Fibroblast of skin of left quadriceps (primary cell): ENCODE measurements at places on chromosomes 12 and 14.
A peak's percentile ranks its signal among the peaks of the same experiment; 100 is the strongest.

DNA sequence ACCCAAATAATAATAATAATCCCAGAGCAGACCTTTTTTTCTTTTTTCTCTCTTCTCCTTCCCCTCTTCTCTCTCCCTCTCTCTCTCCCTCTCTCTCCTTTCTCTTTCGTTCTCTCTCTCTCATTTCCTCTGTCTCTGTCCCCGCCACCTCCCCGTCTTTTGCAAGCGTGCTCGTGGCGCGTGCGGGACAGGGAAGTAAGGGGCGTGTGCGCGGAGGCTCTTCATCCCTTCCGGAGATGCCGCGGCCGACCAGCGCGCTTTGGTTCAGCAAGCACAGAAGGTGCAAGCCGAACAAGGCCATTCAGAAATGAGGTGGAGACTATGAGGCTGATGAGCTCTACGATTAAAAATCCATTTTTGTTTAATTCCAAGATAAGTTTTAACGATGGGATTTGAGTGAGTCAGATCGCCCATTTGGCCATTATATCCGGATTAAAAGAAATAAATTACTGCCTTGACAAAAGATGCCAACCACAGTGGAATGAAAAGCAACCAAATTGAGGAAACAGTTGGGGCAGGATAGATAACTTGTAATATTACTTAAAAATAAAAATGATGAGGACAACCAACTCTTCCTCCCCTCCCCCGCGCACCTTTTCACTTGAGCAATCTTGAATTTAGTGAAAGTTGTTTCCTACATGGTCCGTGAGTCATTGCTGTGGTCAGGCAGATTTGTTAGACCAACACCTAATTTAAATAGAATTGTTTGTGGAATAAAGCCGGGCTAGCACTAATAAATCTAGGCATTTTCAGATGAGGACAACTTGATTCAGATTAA lies 1.2 kb upstream of the AMIGO2 start:
- DNase-seq = no peak

- DNase-seq = no peak
Measured at GRCh38 chr12:45989287-45989686, 1.1 kb downstream of the SCAF11 start.

DNA sequence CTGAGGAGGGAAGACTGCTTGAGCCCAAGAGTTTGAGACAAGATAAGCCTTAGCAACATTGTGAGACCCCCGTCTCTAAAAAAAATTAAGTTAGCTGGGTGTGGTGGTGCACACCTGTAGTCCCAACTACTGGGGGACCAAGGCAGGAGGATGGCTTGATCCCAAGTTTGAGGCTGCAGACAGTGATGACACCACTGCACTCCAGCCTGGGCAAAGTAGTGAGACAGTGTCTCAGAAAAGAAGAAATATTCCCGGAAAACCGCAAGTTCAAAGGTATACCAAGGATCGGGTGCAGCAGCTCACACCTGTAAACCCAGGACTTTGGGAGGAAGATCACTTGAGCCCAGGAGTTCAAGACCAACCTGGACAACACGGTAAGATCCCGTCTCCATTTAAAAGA lies 5.8 kb downstream of the PTGES3 start:
- DNase-seq = no peak

- no peak for DNase-seq
Measured at GRCh38 chr12:127277882-127278281, 989.1 kb upstream of the TMEM132C start.

DNA sequence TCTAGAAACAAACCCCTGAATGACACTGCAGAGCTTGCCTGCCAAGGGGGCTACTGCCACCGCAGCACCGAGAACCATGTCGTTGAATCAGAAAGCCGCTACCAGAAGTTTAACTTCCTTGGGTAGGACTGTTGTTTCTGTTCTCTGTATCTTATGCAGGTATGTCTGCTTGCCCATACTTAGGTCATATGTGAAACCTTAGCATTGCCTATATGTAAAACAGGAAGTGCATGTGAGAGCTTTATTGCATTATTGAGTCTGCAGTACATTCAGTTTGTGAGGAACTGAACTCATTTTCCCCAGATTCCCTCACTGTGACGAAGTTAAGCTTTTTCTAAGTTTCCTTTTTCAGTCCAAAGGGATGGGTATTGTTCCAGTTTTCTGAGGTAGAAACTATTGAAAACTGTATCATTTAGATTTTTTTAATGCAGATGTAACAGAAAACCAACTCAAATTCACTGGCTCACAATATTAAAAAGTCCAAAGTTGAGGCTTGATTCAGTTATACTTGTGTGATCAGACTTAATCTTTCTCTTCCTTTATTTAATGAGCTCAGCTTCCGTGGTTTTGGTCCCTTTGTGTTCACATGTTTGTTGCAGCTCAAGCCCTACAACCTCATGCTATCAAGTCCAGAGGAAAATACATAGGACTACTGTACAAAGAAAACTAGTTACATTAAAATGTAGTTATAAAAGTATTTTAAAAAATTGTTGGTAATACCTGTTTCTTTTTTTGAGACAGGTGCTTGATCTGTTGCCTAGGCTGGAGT lies 6.9 kb downstream of the FBXO34 start:
- DNase-seq = no peak

- DNase-seq = no peak
Measured at GRCh38 chr12:116583129-116583694, 24.0 kb downstream of the MAP1LC3B2 start.

DNA sequence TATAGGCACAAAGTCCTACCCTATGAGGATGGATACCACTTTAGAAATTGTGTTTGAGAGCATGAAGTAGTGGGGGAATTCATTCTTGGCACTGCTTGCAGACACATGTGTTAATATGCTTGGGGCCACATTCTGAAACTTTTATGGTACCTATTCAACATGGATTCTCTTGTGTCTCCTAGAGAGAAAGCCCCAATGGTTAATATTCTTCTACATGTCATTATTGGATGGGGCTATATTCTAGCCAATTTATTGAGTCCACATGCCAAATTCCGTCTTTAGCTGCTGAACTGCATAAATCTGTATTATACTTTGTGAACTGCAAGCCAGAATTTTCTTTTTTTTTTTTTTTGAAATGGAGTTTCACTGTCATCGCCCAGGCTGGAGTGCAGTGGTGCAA lies 140.0 kb downstream of the KICS2 start:
- DNase-seq = no peak

DNA sequence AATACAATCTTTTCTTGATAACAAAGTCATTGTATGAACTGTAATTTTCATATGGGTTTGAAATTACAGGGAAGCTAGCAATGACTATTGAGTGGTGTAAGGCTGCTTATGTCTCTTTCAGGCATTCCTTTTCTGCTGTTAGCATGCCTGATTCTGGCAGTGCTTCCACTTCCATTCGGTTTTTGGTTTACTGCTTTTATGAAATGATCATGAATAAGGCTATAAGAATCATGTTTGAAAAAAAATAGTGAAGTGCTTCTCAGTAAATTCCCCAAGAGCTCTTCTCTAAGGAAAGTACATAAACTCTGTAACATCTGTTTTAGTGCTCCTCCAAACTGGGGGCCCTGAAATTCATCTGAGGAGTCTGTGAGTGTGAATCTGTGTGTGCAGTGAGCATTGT lies 434.0 kb upstream of the RGS6 start:
- DNase-seq = peak; percentile 49

DNA sequence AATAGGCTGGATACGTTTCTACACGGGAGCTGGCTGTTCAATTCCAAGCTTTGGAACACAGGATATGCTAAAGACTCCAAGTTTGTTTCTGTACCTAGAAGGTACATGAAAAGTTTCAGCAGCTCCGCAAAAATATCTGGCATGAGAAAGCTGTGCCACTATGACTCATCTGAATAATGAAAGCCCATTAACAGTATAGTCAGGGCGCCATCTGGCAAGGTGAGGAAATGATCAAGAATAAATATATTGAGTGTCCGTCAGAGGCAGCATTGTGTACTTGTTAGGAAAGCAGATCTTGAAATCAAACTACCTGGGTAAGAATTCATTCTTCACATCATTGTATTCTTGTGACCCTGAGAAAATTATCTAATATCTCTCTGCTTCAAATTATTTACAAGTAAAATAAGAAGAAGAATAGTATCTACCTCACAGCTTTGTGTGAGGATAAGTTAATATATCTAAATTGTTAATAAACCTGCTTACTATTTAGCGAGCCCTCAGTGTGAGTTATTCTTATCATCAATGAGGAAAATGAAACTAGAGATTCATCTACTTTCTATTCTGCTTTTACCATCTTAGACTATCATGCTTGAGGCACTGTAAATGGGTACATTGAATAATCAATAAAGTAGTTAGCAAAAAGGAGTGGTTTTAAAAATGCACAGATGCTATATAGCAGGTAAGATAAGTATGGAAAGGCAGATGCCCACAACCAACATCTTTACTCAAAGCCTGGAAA lies 53.5 kb downstream of the FSCB start:
- no peak for DNase-seq

DNA sequence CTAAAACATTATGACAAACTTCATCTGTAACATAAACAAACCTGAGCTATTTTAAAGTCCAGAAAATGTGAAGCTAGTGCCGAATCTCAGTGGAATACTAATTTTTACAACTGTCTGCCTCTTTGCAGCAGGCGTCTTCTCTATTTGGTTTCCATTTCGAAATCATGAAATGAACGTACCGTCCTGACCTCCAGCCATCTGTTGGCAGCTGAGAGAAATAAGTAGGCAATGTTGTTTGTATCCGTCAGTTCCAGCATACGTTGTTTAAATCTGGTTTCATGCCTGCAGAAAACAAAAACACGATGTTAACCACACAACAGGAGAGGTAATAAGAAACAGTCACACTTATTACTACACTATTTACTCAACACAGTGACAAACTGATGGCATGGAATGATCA lies 54.3 kb upstream of the KCNJ8 start:
- DNase-seq = no peak

- no peak for DNase-seq
Measured at GRCh38 chr14:20019257-20019865, at the start of gene OR4K14. TSS of gene OR4K14 (minus strand) at chr14:20019307. CDS start at chr14:20015193, 4,114 bp downstream.

DNA sequence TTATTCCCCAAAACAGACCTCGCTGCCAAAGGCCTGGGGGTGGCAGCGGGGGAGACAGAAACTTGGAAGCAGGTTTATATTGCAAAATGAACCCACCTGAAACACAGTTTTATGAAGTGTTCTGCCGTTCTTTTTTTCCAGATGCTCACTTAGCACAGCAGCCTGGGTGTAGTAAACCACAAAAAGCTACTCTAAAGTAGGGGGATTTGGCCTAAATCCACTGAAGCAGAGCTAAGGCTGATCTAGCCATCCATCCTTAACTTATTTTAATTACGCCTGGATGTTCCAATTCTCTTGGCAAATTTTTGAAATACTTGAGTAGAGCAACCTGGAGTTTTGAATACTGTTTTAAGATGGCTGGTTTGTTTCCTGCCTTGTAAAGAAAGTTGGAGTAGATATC lies 121.2 kb downstream of the GPR135 start:
- DNase-seq = no peak

GRCh38 chr14:24838945-24839616 lies 205.1 kb upstream of the GZMB start:
- DNase-seq = peak; percentile 34

DNA sequence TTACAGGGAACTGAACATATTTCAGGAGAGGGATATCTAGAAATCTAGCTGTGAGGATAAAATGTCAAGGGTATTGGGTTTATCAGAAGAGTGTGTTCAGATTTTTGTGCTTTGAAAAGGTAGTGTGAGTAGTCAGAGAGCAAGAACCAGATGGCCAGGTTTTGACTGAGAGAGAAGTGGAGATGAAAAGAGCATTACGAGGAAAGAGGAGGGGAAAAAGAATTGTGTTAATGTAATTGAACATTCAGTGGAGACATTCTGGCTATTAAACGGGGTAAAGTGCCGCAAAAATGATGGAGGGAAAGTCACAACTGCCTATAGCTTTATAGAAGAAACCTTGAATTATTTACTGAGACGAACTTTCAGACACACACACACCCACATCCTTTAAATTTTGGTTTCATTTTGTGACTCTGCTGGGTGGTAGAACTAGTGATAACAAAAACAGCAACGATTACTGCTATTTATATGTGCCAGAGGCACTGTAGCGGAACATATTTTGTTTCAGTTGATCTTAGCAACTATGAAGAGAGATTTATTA lies 213.6 kb downstream of the ERC1 start:
- DNase-seq = no peak

- DNase-seq = no peak
Measured at GRCh38 chr14:36522972-36523715, 3.1 kb upstream of the NKX2-1 start.

- no peak for DNase-seq
Measured at GRCh38 chr12:19482551-19483109, 43.3 kb downstream of the AEBP2 start.

- no peak for DNase-seq
Measured at GRCh38 chr14:80978403-80978802, 23.0 kb downstream of the TSHR start.

- DNase-seq = no peak
Measured at GRCh38 chr12:112386726-112387125, 4.5 kb upstream of the HECTD4 start.

GRCh38 chr12:63068857-63069442 lies 82.1 kb downstream of the AVPR1A start:
- peak; percentile 56 for DNase-seq

DNA sequence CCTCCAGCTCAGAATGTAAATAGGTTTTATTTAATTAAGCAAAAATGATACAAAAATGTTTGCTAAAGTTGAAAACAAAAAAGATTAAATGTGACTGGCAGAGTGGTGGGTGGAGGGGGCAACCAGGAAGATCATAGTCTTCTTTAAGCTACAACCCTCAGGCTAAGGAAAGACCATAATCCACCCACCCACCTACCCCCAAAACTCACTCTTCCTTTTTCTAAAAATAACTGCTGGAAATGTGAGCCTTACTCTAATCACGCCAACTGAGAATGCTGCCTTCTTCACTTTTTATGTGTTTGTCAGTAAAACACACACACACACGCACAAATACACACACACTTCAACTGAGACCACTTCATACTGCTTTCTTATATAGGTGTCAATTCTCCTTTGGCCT lies 230.0 kb upstream of the EGLN3 start:
- DNase-seq = no peak

DNA sequence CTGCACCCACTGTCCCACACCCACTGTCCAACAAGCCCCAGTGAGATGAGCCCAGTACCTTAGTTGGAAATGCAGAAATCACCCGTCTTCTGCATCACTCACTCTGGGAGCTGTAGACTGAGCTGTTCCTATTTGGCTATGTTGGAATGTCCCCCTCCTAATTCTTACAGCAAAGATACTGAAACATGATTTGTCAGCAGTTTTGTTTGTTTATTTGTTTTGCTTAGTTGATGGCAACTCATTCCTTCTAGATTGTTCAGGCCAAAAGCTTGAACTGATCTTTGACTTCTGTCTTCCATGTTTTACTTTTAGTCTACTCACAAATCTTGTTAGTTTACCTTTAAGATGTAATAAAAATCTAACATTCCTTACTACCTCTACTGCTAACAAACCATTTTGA lies 233.6 kb upstream of the MIS18BP1 start:
- no peak for DNase-seq

DNA sequence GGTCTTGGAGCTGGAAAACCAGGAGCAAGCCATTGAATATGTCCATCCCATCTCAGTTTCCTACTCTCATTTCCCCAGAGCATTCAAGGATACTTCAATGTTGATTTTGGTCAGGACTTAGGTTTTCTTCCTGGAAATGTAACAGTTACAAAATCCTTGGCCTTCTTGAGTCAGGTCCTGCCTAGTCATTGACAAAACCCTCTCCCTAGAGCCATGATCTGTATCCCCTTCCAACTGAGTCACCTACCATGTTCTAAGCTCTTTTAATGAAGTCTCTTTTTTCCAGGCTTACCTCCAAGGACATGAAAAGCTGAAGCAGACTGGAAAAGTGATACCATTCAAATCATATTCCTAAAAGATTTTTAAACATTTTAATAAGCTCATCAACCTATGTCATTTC lies 549.2 kb downstream of the GALC start:
- no peak for DNase-seq
